CD4-positive, alpha-beta T cell treated with Interleukin-17A for 1 hour (primary cell): ENCODE measurements at places on chromosomes 2 and 18.

- no peak for DNase-seq
Measured at GRCh38 chr2:160294339-160294803, 94.3 kb upstream of the ITGB6 start.

- DNase-seq: no peak
Measured at GRCh38 chr18:48200631-48201336, 208.4 kb downstream of the ZBTB7C start.

- no peak for DNase-seq
Measured at GRCh38 chr2:238149841-238150572, 8.8 kb upstream of the ERFE start.

DNA sequence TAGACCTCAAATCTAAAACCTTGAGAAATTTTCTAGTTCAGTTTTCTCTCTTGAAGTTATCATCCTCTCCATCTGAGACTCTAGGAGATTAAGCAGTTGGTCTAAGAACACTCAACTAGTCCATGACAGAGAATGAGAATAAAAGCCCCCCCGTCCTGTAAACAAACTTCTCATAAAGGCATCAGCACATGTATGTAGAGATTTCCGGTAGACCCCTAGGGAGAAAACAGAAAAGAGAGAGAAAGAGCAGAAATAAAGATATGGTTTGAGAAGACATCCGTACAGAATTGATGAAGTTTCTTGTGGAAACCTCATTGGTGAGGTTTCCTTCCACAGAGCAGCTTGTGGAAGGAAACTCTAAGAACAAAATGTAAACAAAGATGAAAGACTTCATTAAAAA lies 3.2 kb upstream of the GPR155 start:
- peak; percentile 37 for DNase-seq

GRCh38 chr18:11246495-11247300 lies 97.3 kb upstream of the PIEZO2 start:
- DNase-seq: no peak

DNA sequence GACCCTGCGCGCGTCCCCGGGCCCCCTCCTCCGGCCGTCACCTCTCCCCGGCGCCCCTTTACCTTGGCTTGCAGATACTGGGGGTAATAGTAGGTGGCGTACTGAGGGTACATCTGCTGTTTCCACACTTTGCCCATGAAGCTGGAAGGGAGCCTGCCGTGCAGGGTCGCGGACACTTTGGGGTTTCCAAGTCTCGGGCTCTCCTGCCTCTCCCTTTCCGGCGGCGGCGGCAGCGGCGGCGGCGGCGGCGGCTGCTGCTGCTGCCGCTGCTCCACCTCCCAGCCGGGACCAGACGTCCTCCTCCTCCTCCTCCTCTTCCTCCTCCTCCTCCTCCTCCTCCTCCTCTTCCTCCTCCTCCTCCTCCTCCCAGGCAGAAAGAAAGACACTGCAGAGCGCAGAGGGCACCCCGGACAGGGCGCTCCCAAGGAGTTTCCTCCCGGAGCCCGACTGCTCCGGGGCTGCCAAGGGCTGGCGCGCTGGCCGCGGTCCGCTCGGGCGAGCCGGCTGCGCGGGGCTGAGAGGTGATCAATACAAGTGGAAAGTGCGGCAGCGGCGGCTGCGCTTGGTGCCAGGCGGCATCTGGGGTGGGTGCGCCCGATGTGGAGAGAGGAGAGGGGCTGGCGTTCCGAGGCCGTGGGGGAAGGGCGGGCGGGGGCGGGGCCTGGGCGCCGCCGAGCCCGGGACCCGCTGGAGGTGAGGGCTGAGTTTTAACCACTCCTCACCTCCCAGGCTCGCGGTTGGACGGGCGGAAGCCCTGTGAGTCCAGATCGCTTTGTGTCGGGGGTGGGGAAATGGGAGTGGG lies at the start of gene RBMS1:
Gene RBMS1 (minus strand): TSS at position 581 of the 802 bp plus-strand sequence. CDS start 444 bp downstream, at position 137.
- DNase-seq: peak; percentile 55

GRCh38 chr2:186675380-186675779 lies 18.5 kb upstream of the FAM171B start:
- DNase-seq: no peak

DNA sequence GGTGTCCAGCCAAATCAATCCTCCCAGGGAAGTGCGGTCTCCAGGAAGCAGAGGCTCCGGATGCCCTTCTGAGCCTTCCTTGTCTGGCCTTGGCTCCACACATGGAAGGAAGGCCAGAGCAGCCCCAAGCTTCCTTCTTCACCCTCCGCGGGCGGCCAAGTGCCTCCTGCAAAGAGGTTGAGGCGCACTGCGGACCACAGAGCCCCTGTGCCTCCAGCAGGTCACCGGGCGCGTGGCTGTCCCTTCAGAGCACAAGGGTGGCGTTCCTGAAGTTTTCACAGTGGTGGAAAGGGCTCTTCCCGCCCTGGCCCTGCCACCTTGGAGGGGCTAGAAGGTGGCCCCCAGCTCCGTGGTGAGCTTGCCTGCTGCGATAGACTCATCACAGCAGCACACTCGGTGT lies 175.9 kb upstream of the RAB12 start:
- DNase-seq: no peak
